ENCODE measurements at places on chromosomes 1 and 21.

GRCh38 chr1:43444836-43445235 lies 8.9 kb downstream of the HYI start:
- no peak for DNase-seq

DNA sequence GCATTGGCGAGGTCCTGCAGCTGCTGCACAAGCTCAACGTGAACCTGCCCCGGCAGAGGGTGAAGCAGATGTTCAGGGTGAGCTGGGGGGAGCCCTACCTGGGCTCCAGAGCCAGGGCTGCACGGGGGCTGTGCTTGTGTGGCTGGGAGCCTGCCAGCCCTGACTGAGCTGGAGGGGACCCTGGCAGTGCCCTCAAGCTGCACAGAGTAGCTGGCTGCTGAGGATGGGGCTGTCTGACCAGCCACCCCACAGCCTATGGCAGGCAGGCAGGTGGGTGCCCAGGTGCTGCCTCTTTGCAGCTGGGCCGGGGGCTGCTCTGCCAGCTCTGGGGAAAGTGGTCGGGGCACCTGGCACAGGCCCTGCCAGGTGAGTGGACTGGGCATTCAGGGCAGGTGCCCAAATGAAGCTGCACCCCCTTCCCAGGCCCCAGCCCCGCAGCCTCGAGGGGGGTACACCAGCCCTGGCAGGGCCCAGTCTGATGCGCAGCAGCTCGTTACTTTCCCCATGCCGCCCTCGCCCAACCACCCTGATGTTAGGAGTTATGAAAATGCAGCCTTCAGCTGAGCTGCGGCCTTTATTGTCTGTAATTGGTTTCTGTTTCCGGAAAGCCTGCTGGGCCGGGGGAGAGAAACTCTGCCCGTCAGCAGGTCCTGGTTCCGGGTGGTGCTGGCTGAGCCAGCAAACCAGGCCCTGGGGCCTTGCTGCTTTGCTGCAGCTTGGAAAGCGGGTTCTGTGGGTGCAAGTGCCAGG lies 4.3 kb downstream of the PLCH2 start:
- no peak for DNase-seq

DNA sequence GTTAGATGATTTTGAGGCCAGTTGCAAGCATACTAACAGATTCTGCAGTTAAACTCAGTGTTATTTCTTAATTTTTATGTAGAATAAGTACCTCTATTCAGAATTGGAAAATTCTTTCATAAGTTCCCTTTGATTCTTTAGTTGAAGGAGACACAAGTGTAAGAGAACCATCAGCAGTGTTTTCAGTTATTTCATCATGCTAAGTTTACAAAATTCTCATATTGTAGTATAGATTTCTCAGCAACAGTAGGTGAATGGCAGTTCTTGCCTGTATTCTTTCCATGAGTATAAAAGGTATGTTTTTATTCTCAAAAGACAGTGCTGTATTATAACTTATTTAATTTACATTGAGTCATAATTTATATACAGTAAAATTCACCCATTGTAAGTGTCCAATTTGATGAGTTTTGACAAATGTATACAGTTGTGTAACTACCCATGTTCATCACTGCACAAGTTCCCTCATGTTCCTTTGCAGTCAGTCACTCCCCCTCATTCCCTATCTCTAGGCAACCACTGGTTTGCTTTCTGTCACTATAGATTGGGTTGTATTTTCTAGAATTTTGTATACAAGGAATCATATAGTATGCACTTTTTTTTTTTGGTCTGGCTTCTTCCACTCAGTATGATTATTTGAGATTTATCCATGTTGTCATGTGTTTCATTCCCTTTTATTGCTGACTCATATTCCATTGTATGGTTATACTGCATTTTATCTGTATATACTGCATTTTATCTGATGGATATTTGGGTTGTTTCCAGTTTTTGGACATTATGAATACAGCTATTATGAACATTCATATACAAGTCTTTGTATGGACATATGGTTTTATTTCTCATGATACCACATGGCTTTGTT lies 3.9 kb downstream of the RPS6KC1 start:
- DNase-seq: no peak

DNA sequence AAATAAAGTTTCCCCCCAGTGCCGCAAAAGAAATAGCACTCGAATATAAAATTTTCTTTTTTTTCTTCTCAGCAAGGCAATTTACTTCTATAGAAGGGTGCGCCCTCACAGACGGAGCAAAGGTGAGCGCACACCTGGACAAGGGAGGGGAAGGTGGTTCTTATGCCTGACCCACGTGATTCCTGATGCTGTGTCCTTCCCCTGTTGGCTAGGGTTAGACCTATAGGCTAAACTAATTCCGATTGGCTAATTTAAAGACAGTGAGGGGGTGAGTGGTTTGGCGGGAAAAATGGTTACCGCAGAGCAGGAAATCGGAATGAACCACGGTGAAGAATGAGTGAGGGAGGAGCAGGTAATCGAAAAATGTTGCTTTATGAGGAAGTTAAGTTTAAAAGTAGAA lies 607 bp upstream of the FAAH start:
- DNase-seq: no peak

DNA sequence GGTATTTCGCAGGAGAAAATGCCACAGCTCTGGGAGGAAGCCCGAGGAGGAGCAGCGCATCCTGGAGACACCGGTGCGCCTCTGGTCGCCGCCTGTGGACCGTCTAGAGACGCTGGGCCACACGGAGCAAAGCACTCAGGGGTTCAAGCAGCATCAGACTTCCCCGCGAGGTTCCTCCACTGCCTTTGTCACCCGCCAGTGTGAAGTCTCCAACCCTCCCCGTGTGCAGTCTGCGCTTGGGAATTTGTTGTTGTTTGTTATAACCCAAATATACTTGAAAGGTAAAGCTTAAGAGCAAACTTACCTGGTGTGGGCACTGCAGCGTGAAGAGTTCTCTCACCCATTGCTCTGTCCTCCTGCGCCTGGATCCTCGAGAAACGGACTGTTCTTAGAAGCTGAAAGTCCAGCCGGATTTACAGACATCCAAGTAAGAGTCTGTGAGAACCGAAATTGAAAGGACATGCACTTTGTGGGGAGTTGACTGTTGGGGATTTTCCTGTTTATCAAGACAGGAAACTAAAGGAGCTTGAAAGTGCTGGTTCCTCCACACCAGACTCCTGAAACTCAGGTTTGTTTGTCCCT lies at the start of gene GBP4:
Gene GBP4 (minus strand): TSS at position 452 of the 582 bp plus-strand sequence. CDS start 108 bp downstream, at position 344.
- DNase-seq: peak; percentile 42

- no peak for DNase-seq
Observed at GRCh38 chr1:70093250-70093975, 112.0 kb downstream of the LRRC40 start.

GRCh38 chr1:23514111-23514679 lies 16.8 kb downstream of the E2F2 start:
- DNase-seq: no peak

- DNase-seq: peak; percentile 74
Observed at GRCh38 chr1:192530254-192530653, 45.3 kb upstream of the RGS1 start.

DNA sequence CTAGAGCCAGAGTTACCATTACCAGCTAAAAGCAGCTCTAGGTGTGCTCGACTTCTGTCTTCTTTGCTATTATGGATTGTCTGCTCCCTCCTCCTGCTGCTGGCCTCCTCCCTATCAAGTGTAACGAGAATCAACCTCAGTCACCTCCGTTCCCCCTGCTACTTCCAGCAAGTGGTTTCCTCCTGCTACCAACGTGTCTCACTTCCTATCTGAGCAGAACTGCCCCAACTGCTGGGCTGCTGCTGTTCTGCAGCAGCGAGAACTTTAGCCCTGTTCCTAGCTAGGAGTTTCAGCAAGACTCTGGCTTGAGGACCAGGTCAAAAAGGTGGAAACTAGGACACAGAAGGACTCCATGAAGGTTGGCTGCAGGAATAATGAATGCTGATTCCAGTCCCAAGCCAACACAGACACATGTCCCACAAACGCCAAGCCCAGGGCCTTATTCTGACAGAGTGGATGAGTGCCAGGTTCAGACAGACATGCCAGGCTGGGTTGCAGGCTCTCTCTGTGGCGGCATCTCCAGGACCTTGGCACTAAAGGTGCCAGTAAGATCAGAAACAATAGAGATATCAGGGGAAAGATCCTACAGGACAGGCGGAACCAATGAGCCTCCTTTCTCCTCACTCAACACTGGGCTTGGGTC lies 46.9 kb downstream of the CD34 start:
- DNase-seq: no peak

GRCh38 chr1:8789314-8790214 lies 27.9 kb downstream of the RERE start:
- no peak for DNase-seq

DNA sequence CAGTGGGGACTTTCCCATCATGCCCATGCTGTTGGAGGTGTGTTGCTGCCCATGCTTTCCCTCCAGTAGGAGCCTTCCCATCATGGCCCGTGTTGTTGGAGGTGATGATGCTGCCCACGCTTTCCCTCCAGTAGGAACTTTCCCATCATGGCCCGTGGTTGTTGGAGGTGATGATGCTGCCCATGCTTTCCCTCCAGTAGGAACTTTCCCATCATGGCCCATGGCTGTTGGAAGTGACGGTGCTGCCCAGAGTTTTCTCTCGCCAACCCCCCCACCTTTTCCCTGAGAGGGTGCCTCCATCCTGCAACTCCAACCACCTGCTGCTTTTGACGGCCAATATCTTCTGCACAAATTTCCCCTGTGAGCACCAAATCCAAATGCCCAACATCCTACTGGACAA lies 205.7 kb downstream of the TOMM20 start:
- no peak for DNase-seq

DNA sequence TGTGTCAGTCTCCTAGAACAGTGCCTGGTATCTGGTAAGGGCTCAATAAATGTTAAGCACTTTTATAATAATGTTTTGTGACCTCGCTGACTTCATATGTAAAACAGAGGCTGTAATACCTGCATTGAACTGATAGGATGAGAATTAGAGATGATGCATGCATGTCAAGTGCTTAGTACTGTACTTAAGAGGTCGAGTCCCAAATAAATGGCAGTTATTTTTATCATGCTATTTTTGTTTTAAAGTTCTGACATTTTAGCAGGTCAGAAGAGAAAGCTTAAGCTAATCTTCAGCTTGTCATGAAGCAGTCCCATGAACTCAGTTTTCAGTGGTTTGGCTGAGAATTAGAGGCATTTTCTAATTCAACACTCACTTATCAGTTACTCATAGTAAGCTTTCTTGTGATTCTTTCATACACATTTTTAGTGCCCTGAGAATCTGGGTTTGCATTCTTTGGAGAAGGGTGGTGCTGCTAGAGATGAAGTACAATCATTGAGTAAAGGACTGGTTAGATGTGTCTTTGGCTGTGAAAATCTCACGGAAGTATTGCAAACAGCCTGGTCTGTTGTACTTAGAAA lies 75.7 kb upstream of the RAVER2 start:
- DNase-seq: no peak

DNA sequence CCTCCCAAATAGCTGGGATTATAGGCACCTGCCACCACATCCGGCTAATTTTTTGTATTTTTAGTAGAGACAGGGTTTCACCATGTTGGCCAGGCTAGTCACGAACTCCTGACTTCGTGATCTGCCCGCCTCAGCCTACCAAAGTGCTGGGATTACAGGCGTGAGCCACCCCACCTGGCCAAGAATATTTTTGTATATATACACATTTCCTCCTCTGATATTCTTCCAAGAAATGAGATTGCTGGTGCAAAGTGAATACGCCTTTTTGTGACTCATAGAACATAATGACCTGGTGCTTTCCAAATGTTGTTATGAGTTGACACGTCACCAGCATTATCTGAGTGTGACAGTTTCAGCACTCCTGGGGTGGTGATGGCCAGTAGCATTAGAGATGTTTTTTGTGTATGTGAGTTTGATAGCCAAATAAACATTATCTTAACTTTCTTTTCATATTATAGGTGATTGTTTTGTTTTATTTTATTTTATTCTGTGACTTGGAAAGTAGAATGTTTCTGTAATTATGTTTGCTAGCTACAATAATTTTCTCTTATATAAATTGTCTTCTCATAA lies 54.9 kb downstream of the KCNK1 start:
- DNase-seq: peak; percentile 18

GRCh38 chr1:155254714-155255242 lies 505 bp downstream of the ENTREP3 start:
- DNase-seq: no peak

DNA sequence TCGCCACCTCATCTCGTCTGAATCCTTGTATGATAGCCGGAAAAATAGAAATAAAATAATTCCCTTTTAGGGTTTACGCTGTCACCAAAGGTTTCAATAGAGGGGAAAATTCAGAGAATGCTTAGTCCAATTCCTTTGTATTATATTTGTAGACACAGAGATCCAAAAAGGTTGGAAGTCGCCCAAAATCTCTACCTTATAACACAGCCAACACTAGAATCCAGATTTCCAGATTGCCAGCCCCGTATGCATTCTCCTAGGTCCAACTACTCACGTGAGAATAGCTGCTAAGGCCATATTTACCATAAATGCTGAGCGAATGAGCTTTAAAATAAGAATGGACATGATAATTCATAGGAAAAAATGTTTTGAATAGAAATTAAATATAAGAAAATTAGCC lies 124.5 kb downstream of the KCNK1 start:
- DNase-seq: no peak

GRCh38 chr1:211811126-211811525 lies 19.4 kb downstream of the LPGAT1 start:
- no peak for DNase-seq

DNA sequence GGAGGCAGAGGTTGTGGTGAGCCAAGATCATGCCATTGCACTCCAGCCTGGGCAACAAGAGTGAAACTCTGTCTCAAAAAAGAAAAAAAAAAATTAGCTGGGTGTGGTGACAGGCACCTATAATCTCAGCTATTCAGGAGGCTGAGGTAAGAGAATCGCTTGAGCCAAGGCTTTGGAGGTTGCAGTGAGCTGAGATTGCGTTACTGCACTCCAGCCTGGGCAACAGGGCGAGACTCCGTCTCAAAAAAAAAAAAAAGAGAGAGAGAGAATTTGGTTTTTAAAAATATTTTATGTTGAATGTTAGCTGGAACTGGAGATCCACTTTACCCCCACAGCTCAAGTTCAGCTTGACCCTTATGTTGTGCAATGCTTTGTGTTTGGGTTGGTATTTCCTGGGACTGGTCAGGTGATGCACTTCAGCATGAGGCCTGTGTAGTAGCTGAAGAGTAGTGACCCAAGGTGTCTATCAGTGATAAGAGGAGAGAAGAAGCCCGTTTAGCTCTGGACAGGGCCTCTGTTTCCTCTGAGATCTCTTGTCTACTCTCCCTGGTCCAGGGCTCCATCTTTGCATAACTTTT lies 36.8 kb upstream of the MACF1 start:
- no peak for DNase-seq

GRCh38 chr1:151326619-151327222 lies 495 bp downstream of the PI4KB start:
- peak; percentile 43 for DNase-seq

GRCh38 chr1:31762726-31763670 lies 1.1 kb downstream of the ADGRB2 start:
- no peak for DNase-seq

- DNase-seq: no peak
Observed at GRCh38 chr1:220454155-220454777, 73.7 kb upstream of the MARK1 start.

DNA sequence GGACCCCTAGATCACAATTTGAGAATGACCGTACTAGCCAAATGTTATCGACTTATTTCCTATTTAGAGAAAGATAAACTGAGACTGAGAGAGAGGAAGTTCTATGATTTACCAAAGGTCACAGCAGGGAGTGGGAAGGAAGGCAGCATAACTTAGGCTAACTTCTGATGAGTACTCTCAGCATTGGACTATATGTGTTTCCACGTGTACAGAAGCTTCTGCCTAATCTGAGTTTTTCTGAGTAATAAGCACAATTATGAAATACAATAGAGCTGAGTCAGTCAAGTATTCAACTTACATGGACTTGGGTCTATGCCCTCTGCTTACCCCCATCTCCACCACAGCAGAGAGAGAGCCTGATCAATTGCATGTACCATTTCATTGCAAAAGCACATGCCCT lies 88.1 kb upstream of the HIVEP3 start:
- no peak for DNase-seq

Data from GM12864 (cell line).